ENCODE measurements at places on chromosomes 1 and 21. TPM values are rescaled to one million over a fixed set of nuclear protein-coding genes. Genes with fewer than 3 reads are reported as not detected.

DNA sequence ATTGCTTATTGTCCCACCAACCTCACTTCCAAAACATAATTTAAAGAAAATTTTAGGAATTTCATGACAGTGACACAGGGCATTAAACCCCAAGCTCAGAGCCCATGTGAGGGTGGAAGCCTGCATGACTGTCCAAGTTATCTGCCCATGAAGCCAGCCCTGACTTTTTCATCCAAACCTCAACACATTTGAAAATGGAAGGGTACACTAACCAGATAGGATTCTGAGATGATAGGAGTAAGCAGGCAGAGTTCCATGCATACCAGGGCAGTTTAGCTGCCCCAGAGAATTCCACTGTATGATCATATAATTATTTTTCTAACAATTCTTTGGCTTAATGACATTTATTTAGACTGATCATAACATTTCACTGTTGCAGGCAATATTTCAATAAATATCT is 986.0 kb downstream of the TTLL7 start:
- no peak for DNase-seq

- peak; percentile 94 for DNase-seq
Observed at GRCh38 chr1:27031235-27032118, 18.8 kb upstream of the TENT5B start.

DNA sequence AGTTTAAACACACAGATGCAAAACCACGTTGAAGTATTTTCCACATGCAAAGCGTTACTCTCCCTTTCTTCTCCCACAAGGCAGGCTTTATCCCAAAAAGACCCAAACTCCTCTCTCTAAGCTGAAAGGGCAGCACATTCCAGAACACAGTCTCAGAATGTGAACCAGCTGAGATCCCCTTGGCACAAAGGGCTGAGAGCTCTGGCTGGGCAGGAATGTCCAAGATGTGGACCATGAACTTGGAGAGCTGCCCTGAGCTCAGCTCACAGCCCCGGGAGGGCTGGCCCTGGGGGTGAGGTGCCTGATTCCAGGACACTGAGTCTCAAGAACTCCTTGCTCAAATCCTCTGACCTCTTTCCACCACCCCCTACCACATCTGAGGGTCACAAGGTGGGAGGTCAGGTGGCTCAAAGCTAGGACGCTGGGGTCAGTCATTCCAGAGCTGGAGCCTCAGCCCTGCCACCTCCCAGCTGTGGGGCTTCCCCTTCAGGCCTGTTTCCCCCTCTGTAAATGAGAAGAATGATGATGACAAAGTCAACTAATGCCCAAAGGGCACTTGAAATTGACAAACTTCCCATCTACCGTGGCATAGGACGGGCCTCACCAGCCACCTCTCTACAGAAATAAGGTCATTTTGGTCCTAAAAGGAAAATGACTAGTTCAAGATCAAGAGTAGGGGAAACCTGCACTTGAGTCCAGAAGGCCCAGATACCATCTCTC is 11.5 kb downstream of the ALDH4A1 start:
- DNase-seq, result no peak

DNA sequence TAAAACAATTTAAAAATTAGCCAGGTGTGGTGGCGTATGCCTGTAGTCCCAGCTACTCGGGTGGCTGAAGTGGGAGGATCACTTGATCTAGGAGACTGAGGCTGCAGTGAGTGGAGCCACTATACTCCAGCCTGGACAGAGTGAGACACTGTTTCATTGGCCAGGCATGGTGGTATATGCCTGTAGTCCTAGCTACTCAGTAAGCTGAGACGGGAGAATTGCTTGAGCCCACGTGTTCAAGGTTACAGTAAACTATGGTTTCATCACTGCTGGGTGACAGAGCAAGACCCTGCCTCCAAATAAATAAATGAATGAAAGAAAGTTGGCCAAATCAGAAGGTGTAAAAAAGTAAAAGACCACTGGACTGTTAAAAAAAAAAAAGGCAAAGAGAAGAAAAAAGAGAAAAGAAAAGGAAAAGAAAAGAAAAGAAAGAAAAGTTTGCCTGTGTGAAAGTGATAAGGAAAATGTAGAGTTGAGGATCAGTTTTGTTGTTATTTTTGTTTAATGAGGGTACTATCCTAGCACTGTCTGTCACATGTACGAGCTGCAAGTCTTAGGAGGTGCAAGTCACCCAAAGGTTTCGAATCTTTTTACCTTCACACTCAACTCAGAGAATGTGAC is 52.3 kb downstream of the LUZP1 start:
- no peak for DNase-seq

SH2D2A gene
- total RNA-seq, result 0.72 TPM

SPATC1L gene
- 5.7 TPM for total RNA-seq

DNA sequence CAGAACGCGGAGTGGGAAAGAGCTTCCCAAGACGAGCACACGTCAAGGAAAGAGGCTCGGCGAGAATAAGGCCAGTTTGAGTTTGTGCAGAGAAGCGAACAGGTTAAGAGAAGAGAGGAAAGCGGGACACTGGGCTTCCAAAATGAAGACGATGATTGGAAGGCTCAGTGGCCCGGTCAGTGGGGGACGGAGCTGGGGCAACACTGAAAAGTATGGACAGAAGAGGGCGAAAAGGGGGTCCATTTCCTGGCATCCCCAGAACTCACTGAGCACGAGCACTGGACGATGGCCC is 258 bp downstream of the CCT3 start:
- DNase-seq, result no peak

DNA sequence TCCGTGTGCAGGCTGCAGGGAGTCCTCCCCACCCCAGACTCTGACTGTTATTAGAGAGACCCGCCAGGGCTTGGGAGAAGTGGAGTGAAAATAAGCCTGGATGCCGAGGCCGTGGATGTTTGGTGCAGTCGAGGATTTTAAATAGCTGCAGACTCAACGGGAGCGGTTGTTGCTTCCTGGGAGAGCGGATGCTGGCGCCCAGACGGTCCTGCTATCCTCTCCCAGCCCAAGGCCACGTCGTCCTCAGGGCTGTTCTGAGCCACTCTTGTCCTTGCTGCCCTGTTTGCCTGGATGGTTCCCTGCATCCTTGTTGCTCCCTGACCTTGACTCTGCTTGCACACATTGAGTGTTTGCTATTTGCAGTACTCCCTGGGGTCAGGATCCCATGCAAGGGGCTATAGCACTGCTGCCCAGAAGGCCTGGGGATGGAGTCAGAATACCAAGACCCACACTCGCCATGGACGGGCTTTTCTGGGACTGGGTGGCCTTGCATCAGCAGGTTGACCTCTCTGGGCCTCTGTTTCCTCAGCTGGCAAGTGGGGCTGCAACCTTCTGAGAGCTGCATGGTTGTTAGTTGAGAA is 205.3 kb upstream of the C1orf174 start:
- DNase-seq, result no peak

DNA sequence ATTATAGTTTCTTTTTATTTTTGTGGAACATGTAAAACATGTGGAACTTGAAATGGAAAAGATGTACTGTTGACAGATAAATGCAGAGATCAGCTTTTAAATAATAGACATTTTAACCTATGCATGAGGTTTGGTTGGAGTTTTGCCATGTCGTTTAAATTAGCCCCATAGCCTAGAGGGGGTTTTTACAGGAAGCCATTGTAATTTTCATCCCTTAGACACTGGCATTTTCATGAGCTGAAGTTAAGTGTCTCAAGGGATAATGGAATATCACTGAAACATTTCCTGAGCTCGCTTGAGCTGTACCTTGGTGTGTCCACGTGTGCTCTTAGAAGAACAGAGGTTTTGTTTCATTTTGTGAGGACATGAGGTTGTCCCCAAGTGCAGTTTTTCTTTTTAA is 54.2 kb downstream of the HMCN1 start:
- no peak for DNase-seq

DNA sequence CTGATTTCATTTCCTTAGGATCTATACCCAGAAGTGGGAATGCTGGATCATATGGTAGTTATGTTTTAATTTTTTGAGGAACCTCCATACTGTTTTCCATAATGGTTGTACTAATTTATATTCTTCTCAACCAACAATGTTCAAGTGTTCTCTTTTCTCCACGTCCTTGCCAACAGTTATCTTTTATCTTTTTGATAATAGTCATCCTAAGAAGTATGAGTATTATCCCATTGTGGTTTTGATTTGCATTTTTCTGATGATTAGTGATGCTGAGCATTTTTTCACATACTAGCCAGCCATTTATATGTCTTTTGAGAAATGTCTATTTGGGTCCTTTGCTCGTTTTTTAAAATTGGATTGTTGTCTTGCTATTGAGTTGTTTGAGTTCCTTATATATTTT is 38.5 kb downstream of the ABCD3 start:
- DNase-seq, result no peak

DNA sequence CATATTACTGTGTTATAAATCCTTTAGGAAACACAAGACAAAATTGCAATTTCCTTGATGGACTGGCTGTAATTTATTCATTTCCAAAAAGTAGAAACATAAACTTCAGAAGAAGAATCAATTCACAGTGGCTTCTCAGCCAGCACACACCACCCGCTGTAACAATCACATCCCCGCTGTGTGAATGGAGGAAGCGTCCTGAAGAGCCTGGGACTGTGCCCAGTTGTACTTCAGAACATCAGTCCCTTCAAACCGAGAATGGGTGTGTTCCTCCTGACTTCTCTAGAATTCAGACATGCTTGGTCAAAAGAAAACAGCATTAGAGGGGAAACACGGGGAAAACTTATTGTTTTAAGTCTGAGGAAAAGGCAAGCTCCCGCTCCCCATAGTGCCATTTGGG is 28.8 kb upstream of the CD84 start:
- no peak for DNase-seq

- no peak for DNase-seq
Observed at GRCh38 chr1:224178894-224179293, 4.1 kb upstream of the DEGS1 start.

DNA sequence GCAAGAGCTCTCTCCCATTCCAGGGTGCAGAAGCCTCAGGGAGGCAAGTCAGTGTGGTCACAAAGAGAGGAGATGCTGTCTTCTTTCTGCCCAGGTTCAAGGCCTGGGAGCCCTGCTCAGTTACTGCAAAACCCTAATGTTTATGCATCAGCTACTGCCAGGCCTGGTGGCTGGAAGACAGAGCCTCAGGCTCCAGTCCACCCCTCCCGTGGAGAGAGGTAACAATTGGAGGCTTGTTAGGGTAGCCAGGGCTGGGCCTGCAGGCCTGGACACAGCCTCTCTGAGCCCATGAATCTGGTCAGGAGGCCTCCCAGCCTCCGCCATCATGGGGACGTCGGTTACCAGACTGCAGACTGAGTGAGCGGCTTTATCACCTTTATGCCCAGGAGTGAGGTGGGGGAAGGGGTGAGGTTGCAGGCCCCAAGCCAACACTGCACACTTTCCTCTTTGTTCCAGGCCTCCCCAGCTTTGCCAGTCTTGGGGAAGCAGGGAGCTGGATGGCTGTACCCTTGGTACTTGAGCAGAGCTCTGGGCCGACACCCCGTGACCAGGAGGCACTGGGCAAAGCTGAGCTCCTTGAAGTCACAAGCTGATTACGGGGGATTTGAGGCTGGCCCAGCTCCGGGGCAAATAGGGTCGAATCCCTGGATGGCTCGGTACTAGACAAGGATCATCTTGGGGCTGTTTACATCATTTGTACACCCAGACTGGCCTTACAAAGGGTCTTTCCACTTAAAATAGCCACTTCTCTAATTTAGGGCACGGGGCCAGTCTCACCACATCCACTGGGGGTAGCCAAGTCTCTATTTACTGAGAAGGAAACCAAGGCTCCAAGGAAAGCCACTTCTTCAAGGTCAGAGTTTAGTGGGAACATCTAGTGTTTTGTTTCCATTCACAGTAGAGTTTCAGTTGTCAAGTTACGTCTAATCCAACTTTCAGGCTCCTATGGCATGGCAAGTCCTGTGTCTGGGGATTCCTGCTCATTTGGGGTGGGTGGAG is 5.2 kb downstream of the SLC2A1 start:
- DNase-seq, result no peak

DNA sequence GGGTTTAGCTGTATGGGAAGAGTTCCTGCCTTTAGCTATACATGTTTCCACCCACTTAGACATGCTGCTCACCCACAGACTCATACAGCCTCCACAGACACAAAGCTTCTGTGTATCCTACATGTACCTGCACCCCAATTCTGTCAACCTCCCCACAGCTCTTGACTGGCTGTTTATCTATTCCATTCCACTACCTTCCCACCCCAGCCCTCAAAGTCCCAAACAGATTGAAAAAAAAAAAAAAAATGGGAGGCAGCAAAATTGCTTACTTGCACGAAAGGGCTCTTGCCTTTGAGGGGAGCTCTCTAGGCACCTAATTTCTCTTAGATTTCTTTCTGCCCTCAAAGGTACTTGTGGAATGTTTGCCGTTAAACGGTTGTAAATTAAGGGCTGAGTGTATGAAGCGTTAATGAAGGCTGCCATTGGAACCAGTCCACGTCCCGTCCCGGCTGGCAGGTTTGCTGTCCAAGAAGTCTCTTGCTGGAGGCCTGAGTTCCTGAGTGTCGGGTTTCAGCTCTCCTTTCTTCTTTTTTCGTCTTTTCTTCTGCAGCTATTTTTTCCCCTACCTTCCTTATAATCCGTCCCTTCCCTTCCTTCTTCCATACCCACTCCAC is 43.6 kb downstream of the PBX1 start:
- peak; percentile 76 for DNase-seq

DNA sequence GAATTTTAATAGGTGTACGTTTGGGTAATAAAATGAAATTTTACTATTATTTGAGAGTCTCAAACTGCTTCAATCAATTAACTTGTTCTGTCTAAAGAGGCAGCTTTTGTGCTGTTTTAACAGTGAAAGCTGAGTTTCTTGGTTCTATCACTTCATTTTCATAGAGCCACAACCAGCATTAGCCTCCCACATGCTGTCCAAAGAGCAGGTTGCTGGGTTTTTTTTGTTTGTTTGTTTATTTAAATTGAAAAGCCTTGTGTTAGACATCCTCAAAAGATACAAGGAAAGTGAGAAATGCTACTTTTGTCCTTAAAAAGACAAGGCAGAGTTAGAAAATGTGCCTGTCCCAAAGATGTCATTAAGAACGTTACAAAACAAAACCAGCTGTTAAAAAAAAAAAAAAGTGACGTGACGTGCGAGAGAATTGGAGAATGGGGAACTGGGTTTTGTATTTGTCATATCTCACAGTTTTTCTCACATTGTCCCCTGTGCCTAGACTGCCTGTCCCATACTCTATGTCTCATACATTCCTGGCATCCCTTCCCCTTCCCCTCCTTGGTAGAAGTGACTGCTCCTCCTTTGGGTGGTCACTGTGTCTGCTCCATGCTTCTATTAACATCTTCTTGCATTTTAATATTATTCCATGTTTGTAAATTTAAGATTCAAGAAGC is 63.1 kb upstream of the CD34 start:
- no peak for DNase-seq

GNPAT gene
- total RNA-seq, result 19.0 TPM

COL11A1 gene
- 5.7 TPM for total RNA-seq
